Motor neuron (in vitro differentiated cells): ENCODE measurements at places on chromosomes 11 and 22. TPM values are rescaled to one million over a fixed set of nuclear protein-coding genes. Genes with fewer than 3 reads are reported as not detected.

TRIM66 gene
- 10.8 and 15.2 TPM in 2 replicates for total RNA-seq

ANGPTL5 gene
- not detected in 2 replicates for total RNA-seq

NR1H3 gene
- 9.8 and 11.2 TPM in 2 replicates for total RNA-seq

LARGE2 gene
- total RNA-seq, result 0.46 and 0.93 TPM in 2 replicates

NPAS4 gene
- total RNA-seq, result 12.7 and 19.1 TPM in 2 replicates

SCUBE1 gene
- total RNA-seq, result 4.6 and 4.7 TPM in 2 replicates

TMEM25 gene
- 29.7 and 29.9 TPM in 2 replicates for total RNA-seq

APOA1 gene
- 0.29 and 0.52 TPM in 2 replicates for total RNA-seq

NAALADL1 gene
- 0.73 and 0.96 TPM in 2 replicates for total RNA-seq

SLC22A12 gene
- 0.62 and 0.68 TPM in 2 replicates for total RNA-seq

PTS gene
- 35.8 and 40.2 TPM in 2 replicates for total RNA-seq

TSGA10IP gene
- 2.0 TPM in 1 of 2 replicates, not detected in the other for total RNA-seq

FXYD2 gene
- total RNA-seq, result 1.6 and 1.9 TPM in 2 replicates

OR52A1 gene
- 0.05 and 0.31 TPM in 2 replicates for total RNA-seq

RASL10A gene
- total RNA-seq, result 0.31 and 1.4 TPM in 2 replicates

BEST1 gene
- total RNA-seq, result 2.3 and 2.5 TPM in 2 replicates

MCHR1 gene
- 12.8 and 18.7 TPM in 2 replicates for total RNA-seq

TUB gene
- 0.76 and 1.1 TPM in 2 replicates for total RNA-seq

SAA2 gene
- total RNA-seq, result not detected in 2 replicates

PATE4 gene
- 0.43 TPM in 1 of 2 replicates, not detected in the other for total RNA-seq

PGA4 gene
- total RNA-seq, result 0.35 and 0.49 TPM in 2 replicates

FAM83F gene
- 0.47 and 0.78 TPM in 2 replicates for total RNA-seq

IFITM10 gene
- total RNA-seq, result 2.2 and 3.1 TPM in 2 replicates

MUC5B gene
- total RNA-seq, result 2.8 and 4.7 TPM in 2 replicates

LAYN gene
- total RNA-seq, result 8.0 and 11.8 TPM in 2 replicates

IGLL1 gene
- total RNA-seq, result not detected in 2 replicates
